Immature natural killer cell (primary cell): ENCODE measurements at places on chromosomes 7 and 10.
A peak's percentile ranks its signal among the peaks of the same experiment; 100 is the strongest.

DNA sequence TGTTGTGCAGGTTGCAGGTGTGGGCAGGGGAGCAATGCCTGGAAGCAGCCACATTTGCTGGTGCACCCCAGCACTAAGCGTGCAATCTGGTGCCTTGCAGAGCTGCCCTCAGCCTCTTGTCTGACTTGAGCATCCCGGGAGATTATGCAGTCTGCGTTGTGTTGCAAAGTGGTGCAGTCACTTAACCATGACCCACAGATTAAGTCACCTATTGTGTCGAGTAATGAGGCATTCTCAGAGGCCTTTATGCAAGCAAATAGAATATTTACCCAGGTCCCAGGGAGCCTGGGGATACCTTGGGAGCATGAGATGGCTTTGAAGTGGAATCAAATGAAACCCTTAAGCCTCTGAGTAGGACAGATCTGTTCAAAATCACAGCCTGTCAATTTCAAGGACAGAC lies 529.0 kb downstream of the TYW1 start:
- H3K4me3 ChIP-seq, result no peak overlapping the region
- no peaks in the 10 kb centered on the region for H3K36me3 ChIP-seq
- H3K4me1 ChIP-seq, result no peaks in the 10 kb centered on the region
- H3K27ac ChIP-seq, result no peak overlapping the region

DNA sequence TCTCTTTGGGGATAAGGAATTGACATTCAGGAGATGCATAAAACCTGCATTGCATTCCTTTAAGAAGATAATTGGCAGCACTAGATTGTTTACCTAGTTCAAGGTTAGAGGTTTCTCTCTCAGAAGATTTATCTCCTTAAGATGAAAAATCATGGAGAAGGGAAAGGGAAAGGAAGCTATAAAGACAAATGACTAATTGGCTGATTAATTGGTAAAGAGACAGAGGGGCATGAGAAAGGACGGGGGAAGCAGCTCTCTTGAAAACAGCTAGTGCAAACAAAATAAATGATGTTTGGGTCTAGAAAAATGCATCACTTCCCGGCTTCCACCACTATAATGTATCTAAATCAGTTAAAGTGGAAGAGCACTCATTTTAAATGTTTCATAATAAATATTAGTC lies 941.2 kb downstream of the XPNPEP1 start:
- peaks cover 2% of the 10 kb centered on the region for H3K27me3 ChIP-seq
- H3K27ac ChIP-seq, result no peak overlapping the region
- no peaks in the 10 kb centered on the region for H3K4me1 ChIP-seq
- no peaks in the 10 kb centered on the region for H3K36me3 ChIP-seq
- no peak for DNase-seq
- H3K4me3 ChIP-seq, result no peak overlapping the region

DNA sequence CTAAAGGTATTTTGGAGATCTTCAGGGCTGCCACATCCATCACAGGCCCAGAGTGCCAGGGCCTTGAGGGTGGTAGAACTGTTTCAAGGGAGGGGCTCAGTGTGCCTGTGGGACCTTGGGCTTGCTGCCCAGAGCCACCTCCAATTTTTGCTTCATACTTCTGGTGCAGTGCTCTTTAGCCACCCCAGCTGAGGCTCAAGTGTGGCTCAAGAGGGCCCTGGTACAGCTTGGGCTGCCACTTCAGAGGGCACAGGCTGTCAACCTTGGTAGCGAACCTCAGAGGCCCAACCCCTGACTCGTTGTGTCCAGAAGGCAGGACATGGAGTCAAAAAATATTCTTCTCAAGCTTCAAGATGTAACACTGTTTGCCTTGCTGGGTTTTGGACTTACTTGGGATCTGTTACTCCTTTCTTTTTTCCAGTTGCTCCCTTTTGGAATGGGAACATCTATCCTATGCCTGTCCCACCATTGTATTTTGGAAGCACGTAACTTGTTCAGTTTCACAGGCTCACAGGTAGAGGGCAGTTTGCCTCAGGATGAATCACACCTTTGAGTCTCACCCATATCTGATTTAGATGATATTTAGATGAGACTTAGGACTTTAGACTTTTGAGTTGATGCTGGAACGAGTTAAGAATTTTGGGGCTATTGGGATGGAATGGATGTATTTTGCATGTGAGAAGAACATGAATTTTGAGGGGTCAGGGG lies 224.8 kb downstream of the RPS24 start:
- H3K27me3 ChIP-seq, result peaks cover 8% of the 10 kb centered on the region
- no peak for DNase-seq
- no peak overlapping the region for H3K27ac ChIP-seq

DNA sequence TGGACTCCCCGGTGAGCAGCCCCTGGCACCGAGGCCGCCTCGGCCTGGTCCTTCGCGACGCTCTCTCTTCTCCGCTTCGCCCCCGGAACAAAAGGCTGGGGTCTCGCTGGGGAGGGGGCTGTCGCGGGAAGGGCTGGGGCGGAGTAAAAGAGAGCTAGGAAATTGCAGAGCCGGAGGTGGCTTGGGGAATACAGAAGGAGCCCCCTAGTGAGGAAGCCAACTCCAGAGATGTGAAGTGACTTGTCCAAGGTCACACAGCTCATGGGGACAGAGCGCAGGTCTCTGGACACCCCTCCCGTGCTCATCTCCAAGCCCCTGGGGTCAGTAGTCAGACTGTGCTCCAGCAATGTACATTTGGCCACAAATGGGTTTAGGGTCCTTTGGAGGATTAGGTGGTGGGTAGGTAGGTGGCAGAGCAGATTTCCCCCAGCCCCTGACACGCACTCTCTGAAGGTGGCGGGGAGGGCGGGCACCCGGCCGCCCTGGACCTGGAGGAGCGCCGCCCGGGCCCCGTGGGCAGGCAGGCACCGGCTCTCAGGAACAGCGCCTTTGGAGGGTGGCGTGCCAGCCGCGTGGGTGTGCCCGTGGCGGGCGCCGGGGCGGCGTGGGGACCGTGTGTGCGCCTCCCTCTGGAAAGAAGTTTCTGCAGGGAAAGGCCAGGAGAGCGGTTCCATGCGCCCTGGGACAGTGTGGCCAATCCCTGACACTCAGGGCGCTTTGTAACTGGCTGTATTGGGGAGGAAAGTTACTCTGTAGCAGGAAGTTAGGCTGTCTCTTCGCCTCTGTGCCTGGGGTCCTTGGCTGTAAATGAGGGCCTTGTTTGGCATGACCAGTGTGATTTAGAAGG lies 910 bp downstream of the WIPF3 start:
- H3K4me3 ChIP-seq, result peak overlapping the region; percentile 15
- DNase-seq, result no peak
- H3K36me3 ChIP-seq, result no peaks in the 10 kb centered on the region
- no peak overlapping the region for H3K27ac ChIP-seq

GRCh38 chr7:29304756-29305155 lies 110.2 kb downstream of the CHN2 start:
- peaks cover 7% of the 10 kb centered on the region for H3K27me3 ChIP-seq
- no peak overlapping the region for H3K4me3 ChIP-seq
- peaks cover 12% of the 10 kb centered on the region for H3K4me1 ChIP-seq
- no peaks in the 10 kb centered on the region for H3K36me3 ChIP-seq

- H3K4me1 ChIP-seq, result no peaks in the 10 kb centered on the region
- no peaks in the 10 kb centered on the region for H3K27me3 ChIP-seq
- DNase-seq, result no peak
- H3K4me3 ChIP-seq, result no peak overlapping the region
- no peak overlapping the region for H3K27ac ChIP-seq
- H3K36me3 ChIP-seq, result no peaks in the 10 kb centered on the region
These were observed 176.7 kb downstream of the ADARB2 start for GRCh38 chr10:1560535-1561192.
